Dermis microvascular lymphatic vessel endothelial cell (primary cell): ENCODE measurements at places on chromosomes 4 and X.

DNA sequence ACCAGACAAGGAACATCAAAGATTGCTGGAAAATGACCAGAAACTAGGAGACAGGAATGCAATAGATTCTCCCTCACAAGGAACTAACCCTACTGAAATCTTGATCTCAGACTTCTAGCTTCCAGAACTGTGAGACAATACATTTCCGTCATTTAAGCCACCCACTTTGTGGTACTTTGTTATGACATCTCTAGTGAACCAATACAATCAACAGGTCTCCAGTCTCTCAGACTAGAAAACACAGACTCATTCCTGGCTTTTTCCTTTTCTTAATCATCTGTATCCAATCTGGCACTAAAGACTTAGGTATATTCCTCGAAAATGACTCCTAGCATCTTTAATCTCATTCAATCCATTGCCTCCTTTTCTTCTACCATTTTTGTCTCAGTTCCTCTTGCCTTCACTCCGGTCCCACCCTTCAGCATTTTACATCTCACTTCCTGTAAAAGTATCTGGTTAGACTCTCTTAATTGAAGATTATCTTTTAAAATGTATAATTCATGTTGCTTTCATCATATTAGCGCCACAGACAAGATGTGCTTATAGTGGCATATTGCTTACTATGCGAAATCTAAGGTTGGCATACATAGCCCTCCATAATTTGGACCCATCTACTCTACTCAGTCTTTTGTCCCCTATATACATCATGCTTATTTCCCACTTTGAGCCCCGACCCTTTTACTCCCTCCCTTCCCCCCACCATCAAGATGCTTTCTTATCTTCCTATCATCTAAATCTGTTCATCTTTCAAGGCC is 250.0 kb downstream of the ENOX2 start:
- no peak for DNase-seq

GRCh38 chr4:116413222-116413621 is 672.2 kb downstream of the TRAM1L1 start:
- no peak for DNase-seq

DNA sequence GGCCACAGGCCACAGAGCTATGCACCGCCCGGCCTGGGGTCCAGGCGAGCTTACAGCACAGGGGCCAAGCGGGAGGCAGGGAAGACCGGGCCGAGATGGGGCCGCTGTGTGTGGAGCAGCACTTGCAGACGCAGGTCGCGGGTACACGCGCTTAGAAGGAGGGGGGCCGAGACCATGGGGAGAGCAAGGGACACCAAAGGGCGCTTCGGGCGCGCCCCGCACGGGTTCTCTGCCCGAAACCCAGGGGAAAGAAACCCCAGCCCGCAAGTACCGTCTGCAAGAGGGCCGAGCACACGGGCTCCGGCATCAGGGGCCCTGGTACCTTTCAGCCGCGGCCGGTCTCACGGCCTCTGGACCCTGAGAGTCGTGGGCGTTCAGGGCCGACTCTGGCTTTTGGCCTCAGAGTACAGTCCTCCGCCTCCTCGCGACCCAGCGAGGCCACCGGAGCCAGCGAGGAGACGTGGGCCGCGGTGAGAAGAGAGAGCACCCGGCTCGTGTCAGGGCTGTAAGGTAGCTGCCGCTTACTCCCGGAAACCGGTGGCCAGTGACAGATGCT is 342 bp downstream of the EOLA2 start:
- DNase-seq, result no peak

DNA sequence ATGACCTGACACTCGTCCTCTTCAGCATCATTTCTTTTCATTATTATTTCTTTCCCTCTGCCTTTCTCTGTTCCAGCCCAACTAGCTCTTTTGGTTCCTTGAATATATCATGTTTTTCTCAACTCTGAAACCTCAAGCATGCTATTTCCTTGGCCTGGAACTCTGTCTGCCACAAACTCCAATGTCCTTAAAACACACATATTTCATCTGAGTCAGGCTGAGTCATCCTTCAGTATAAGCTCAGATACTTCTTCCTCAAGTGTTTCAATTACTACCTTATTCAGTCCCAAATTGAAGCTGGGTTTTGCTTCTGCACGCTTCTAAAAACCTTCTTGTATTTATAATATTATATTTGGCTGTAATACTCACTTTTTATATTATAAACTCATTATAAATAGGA is 424.2 kb downstream of the PDGFC start:
- no peak for DNase-seq

DNA sequence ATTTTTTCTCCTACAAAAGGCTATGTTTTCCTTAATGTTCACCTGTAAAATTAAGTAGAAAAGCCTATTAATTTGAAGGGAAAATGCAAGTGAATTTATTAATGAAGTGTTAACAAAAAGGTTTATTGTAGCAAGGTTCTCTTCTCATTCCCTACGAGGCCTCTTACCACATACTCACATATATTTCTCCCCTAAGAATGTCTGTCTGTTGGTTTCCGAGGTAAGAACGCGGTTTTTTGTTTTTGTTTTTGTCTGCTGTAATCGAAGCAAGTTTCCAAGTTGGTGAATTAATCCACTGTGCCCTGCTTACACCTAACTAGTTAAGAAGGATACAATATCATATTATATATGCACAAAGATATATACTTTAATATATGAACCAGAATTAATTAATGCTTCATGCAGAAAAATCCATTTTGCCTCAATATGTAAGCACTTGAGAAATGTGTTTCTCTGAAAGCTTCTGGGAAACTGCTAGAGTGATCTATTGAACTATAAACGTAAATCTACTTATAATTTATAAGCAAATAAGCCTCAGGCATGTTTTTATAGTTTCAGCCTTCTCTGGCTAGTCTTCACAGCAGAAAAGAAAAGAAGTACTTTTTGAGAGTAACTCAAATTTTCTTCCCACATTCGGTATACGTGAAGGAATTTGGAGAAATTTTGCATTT is 120.8 kb downstream of the EGF start:
- DNase-seq, result no peak

DNA sequence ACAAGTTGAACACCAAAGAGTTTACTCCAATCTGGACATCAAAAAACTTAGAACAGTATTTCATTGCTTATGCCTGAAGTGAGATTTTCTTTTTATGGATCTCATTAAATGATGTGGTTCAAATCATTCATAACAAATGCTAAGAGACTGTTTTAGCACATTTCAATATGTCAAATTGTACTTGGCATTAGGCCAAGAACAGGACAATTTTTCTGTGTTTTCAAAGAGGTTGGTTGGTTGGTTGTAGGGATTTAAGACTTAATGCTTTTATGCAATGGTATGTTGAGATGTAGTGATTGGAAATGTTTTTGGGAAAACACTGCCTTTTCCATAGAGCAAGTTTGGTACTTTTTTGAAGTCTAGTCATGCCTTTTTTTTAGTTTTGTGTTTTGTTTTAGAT is 510.4 kb downstream of the ZNF674 start:
- no peak for DNase-seq
